ENCODE measurements at places on chromosomes 11 and 22.
A peak's percentile ranks its signal among the peaks of the same experiment; 100 is the strongest.

DNA sequence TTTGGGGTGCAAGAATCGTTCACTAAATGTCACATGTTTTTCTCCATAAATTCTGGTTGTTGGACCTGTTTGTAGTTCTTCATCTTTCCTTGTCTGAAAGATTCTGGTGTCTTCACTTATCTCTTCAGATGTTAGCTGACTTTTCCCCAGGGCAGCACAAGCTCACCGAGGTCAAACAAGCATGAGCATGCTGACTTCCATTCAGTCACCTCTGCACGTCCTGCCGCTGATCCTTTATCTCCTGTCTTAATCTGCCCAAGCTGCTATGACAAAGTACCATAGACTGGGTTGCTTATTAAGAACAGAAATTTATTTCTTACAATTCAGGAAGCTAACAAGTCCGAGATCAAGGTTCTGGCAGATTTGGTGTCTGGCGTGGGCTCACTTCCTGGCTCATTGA is 800.6 kb downstream of the NTM start:
- DNase-seq, result no peak

- DNase-seq, result no peak
Observed at GRCh38 chr11:86637988-86638387, 34.4 kb downstream of the ME3 start.

GRCh38 chr11:102553835-102554282 is 23.3 kb upstream of the MMP7 start:
- DNase-seq, result no peak

- DNase-seq, result no peak
Observed at GRCh38 chr22:41899110-41899509, 15.8 kb downstream of the SHISA8 start.

- no peak for DNase-seq
Observed at GRCh38 chr11:96373826-96374225, 15.9 kb downstream of the CCDC82 start.

DNA sequence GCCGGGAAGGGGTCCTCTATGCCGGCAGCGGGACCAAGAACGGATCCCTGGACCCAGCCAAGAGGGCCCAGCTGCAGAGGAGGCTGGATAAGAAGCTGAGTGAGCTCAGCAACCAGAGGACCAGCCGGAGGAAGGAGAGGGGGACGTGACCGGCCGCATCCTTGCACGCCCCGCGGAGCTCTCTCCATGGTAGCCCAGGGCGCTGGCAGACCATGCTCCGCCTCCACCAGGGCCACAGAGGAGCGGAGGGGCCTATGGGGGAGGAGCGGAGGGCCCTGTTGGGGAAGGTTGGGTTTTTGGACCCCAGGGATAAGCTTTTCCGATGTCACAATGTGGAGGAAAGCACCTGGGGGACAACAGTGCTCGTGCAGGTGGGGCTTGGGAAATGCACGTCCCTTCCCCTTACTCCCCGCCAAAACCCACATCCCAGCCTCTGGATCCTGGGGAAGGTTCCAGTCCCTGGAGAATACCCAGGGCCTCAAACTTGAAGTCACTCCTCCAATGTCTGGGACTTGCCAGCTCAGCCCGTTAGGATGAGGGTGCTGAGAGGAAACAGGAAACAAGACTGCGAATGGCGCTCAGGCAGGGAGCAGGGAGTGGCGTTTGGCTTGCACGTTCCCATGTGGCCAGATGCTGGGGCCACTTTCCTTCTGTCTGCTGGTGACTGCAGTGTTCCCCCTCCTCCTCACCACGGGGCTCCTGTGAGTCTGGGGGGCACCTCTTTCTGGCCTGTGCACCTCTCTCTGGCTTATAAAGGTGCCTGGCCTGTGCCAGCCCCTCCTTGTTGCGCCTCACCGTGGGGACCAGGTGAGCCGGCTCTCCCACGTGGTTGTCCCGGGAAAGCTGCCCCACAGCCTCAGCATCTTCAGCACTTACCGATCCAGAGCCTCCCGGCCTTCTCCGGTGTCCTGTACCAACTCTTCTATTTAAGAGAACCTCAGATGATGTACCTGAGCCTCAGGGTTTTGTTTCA is 36.2 kb downstream of the IGHMBP2 start:
- no peak for DNase-seq

- DNase-seq, result no peak
Observed at GRCh38 chr11:99973993-99974392, 713.1 kb upstream of the ARHGAP42 start.

DNA sequence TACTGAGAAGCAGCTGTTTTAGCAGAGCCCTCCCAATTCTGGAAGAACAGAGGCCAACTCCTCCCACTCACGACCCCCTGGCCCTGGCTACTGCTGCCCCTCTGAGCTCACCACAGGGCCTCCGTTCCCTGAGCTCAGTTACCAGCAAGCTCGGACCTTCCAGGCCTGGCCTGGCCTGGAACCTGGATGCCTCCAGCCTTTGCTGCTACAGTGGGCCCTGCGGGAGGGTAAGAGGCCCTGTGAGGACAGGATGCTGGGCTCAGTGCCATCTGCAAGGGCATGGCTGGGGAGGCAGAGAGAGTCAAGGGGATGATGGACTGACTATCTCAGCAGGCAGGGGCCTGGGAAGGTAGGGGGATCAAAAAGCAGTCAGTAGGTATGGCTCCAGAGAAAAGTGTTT is 209.9 kb upstream of the NCAM1 start:
- DNase-seq, result no peak

DNA sequence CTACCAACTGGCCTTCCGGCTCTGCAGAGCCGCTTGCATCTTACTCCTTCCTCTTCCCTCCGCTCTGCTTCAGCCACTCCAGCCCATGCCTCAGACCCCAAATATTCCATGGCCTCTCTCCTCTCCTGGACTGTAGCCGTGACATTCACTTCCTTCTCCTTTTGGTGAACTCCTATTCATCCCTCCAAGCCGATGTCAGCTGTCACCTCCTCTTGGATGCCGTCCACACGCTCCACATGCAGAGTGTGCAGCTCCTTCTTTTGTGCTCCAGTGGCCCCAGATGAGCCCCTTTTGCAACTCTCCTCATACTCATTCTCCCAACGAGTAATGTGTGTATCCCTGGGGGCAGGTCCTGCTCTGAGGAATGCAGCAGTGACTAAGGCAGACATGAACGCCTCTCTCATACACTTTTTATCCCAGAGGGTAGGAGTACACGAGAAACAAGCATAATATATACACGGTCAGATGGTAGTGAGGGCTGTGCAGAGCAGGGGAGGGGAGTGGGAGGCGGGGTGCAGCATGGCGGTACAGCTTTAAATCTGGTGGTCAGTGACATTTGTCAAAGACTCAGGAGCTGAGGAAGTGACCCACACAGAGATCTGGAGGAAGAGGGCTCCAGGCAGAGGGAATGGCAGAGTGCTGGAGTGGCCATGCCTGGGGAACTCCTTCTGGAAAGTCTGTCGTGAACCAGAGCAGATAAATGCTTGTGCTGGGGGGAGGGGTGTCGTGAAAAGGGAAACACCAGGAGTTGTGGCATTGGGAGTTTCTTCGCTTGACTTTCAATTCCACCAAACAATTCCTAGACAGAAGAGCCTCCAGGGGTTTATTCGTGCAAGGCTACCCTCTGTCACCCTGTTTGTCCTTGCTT is 83.8 kb upstream of the ATXN10 start:
- no peak for DNase-seq

DNA sequence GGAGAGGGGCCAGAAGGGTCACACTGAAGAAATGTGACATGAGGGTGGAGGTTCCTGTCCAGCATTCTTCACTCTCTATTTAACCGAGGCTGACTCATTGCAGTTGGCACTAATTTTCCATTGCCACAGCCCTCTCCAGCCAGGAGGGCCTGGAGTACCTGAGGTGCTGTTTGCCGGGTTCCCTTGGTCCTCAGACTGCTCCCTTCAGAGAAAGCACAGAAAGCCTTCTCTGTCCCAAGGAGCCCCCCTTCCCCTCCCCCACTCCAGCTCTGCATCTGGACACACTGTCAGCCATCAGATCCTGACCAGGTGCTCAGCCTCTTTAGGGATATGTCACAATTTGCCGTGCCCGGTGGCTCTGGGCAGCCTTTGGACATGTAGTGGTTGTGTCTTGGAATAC is 3.2 kb upstream of the C11orf91 start:
- DNase-seq, result peak; percentile 59

DNA sequence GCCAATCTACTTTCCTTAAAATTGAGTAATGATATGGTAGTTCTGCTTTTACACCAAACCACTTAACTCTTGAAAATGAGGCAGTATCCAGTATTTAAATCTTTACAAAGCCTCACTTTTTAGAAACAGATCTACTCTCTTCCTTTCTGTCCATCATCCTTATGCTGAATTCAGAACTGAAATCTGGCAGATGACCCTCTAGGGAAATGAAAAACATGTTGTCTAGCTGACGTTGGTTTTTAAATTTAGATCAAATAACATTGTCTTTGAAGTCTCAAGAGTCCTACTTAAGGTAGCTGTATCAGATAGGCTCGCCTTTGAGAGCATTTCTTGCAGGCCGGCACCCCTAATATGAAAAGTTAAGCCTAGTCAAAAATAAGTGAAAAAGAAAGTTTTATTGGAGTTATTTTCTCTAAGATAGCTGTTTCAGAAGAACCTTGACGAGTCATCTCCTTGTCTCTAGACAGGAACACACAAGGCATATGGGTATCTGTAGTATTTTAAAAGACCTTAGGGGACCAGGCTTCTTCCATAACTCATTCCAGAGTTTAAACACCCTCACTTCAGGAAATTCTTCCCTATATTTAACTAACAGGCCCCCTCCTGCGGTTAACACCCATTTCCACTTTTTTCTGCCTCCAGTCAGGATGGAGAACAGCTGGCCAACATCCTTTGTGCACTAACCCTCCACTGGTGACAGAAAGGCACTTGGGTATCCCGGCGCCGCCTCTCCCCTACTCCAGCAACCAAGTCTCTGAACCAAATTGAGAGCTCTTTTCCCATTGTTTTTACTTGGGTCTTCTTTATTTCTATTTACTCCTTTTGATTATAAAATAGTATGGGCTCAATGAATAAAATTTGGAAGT is 81.2 kb downstream of the WNT11 start:
- DNase-seq, result no peak

GRCh38 chr11:111148953-111149352 is 96.6 kb upstream of the POU2AF2 start:
- DNase-seq, result no peak

DNA sequence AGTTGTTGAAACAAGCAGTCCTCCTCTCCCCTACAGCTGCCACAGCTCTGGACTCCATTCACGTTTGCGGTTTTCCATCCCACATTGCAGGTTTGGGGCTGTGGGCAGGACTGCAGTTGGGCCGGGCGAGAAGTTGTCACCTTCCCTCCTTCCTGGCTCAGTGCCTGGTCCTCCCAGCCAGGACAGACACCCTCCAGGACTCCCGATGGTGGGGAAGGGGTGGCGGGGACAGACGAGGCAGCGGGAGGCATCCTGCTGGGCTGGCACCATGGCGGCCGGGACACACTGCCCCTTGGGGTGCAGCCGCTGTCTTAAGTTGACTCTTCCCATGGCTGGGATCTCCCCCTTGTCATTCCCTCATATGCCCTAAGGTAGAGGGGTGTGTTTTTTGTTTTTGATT is 615.2 kb downstream of the BRD1 start:
- DNase-seq, result peak; percentile 39

GRCh38 chr11:269146-269890 is 8.9 kb upstream of the NLRP6 start:
- no peak for DNase-seq

GRCh38 chr11:108906826-108907225 is 242.0 kb downstream of the DDX10 start:
- no peak for DNase-seq

DNA sequence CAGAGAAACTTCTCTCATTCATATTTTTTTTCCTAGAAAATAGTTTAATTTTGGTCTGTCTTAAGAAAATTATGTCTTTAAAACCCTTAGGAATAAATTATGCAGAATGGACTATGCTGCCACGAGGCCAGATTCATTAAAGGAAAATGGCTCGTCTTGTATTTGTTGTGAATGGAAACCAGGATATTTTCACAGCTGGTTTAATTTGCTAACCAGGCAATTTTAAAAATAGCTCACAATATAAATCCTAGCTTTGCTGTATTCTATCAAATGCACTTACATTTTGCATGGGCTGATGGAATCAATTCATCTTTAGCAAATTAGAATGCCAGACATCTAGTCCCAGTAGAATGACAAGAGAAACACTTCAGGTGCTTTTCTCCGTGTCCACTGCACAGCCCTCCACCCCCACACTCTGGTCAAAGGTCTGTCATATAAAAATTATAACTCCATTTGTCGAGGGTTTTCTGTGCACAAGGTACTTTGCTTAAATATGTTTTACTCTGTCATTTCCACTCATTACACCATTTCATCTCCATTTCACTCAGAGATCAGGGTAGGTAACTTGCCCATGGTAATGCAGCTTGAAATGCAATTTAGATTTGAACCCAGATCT is 20.3 kb upstream of the TNRC6B start:
- DNase-seq, result no peak

GRCh38 chr22:31143537-31143936 is 3.2 kb upstream of the PLA2G3 start:
- no peak for DNase-seq

DNA sequence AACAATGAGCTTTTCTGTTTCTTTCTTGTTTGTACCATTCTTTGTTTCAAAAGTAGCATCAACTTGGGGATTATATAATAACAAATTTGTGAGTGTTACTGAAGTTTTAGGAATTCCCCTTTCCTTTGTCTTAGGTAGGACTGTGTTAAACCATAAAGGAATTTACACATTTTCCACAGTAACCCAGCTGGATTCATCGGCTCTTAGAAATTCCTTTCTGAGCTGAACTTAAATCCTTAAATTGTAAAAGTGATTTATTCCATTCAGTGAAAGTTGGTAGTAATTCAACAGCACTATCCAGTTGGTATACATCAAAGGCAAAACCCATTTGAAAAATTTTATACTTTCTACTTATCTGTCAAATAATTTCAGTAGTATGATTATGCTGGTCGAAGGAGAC is 11.8 kb downstream of the EMSY start:
- DNase-seq, result no peak

DNA sequence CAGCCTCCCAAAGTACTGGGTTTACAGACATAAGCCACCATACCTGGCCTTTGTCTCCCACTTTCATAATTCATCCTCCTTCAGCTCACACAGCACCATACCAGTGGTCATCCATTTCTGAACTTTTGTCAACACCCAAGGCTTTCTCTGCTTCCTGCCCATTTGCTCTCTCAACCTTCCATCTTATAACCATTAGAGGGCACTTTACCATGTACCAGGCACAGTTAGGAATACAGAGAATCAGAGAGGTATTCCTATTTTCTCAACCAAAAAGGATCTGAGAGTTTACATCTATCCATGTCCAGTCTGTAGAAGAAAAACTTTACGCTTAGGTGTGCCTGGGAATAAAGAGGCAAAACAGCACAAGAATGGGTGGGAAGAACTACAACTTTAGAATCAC is 397.6 kb downstream of the BUD13 start:
- DNase-seq, result no peak

DNA sequence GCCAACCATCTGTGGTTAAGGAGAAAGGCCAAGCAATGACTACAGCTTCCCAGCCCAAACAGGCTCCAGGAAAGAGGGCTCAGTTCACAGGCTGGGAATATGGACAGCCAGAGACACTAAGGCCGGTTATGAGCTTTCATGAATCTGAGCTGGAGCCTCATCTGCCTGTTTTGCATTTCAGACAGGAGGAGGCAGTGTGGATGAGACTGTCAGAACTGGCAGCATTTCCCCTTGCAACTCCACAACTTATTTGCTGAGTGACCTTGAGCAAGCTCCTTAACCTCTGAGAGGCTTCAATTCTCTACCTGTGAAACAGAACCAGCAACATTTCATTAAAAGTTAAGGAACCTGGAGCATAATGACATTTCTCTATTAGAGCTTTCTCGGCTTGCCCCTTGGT is 264.0 kb downstream of the ETS1 start:
- DNase-seq, result no peak
